ENCODE measurements at places on chromosomes 12 and 14.

GRCh38 chr14:94237983-94238382 is 55.1 kb downstream of the SERPINA10 start:
- no peak for DNase-seq

- DNase-seq = no peak
These were observed 170.9 kb upstream of the RTL1 start for GRCh38 chr14:101074196-101075024.

GRCh38 chr14:88547386-88547780 is 7.4 kb downstream of the PTPN21 start:
- DNase-seq = no peak

DNA sequence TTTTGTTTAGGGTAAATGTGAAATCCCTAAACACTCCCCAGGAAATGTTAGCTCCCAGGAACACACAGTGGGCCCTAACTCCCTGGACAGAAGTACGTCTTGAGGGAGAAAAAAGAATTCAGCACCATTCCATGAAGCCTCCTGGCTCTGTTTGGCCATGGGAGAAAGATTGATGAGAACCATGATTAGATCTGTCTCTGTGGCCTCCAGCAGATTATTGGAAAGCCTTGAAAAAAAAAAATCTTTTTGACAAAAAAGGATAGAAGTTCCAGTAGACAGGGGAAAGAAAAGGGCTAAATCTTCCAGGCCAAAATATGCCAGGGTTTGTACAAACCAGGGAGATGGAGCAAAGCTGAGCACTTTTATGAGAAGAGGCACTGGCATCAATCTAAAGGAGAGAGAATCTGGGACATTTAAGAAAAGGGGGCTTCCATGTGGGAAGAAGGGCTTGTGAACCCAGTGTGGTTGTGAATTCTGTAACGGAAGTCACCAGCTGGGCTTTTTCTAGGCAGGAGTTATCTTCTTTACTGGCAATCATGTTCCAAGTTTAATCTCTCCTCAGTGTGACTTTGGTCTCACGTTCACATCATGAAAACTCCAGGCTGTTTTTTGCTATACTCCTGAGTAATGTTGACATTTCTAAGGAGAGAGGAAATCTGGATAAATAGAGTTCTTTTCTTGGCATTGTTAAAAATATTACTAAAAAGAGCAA is 426.7 kb downstream of the RAD51B start:
- no peak for DNase-seq

DNA sequence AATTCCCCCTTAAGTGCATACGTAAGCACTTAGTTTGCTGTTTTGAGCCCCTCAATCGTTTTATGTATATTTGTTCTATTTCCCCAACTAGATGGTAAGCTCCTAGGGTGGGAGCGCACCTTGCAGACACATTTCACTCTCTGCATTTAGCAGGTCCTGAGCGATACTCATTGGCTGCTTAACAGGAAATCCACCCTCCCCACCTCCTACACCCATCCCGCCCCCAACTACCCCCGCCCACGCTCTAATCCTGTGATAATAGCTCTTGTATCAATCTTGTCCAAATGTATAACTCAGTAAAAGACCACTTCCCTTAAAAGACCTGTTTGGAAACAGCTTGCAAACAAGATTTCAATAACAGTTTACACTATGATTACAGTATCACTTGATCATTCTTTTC is 8.1 kb downstream of the LPAR5 start:
- DNase-seq = peak; percentile 53

- no peak for DNase-seq
These were observed 65.9 kb downstream of the DAAM1 start for GRCh38 chr14:59254146-59254910.

- no peak for DNase-seq
These were observed 94.9 kb upstream of the TTC7B start for GRCh38 chr14:90911121-90911520.

GRCh38 chr12:30880813-30881212 is 45.7 kb upstream of the TSPAN11 start:
- no peak for DNase-seq

DNA sequence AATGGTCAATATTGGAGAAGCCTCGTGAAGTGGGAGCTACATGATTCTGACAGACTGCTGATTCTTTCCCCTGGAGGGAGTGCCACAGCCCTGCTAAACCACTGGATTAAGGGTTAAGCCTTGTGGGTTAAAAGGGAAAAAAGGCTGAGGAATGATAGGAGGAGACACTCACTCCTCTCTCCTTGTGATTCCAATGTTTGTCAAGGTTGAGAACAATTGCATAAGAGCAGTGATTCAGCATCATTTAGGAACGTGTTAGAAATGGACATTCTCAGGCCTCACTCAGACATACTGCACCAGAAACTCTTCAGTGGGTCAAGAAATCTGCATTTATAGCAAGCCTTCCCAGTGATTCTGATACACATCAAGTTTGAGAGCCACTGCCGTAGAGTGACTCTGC is 87.8 kb upstream of the GZMB start:
- DNase-seq = no peak

DNA sequence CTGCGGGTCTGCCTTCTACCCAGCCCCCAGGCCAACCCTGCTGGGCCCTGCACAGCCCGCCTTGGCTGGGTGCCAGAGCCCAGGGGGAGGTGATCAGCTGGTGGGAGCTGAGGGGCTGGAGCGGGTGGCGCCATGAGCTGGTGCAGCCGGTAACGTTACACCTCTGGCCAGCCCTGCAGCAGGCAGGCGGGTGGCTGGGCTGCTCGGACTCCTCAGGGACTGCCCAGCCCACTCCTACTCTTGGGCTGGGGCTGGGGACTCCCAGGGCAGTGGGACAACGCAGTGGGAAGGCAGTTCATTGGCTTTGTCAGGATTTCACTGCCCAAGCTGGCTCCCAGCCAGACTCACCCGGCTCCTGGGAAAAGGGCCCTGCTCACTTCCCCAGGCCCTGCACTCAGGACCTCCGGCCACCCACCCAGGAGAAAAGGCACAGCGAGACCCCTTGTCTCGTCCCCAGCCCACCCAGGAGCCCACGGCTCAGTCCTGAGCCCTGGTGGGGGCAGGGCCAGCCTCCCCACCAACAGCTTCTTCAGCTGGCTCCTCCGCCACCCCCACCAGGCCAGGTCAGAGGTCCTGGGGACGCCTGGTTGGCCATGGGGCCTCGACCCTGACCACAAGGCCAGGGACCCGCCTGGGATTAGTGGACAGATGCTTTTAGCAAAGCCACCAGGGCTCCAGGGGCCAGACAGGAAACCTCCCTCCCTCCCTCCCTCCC is 1.0 kb downstream of the PGF start:
- no peak for DNase-seq

- DNase-seq = no peak
These were observed 52.5 kb downstream of the BEGAIN start for GRCh38 chr14:100534528-100535286.

DNA sequence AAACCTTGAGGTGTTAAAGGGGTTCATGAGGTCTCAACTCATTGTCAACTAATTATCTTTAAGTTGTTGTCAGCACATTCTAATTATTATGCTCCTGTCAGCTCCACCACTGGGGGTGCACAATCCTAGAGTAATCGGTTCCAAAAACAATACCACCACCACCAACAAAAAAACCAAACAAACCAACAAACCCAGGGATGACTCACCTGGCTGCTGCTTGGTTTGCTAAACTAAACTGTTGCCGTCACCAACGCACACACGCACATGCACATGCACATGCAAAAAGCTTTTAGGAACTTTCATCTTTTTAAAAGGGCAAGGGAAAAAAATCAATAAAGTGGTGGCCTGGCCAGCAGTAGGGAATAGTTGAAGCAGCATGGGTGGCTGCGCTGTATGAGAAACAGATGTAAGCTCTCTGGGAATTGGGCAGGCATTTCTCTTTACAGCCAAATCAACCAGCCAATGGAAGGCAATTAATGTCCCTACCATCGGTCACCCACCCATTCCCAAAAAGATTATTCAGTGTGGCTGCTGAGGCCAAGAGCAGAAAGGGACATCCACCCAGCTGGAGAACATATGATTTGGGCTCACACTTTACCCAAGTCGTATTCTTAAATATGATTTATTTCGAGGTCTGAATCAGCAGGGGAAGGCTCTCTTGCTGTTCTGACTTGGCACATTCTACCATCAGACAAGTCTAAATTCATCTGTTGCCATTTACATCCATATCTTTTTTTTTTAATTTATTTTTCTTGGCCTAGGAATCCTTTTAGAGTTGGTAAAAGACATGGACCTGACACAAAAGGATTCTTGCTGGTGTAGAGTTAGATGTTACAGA is 20.0 kb downstream of the TMEM30B start:
- no peak for DNase-seq

- no peak for DNase-seq
These were observed 143.6 kb downstream of the CALM1 start for GRCh38 chr14:90540437-90540836.

DNA sequence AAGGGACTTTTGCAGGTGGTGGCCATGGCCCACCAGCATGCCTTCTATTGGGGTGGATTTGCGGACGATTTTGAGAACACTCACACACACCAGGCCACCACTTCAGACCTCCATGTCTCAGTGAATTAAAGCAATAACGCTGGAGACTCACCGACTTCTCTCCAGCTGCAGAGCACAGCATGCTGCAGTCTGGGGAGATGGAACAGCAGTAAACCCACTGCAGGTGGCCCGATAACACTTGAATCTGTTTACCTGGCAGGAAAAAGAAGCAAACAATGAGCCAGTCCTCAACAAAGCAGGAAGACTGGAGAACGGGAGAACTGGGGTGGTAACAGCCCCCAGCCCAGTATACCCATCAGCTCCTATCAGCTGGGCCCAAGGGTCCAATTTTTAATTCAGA is 21.6 kb downstream of the RFC5 start:
- no peak for DNase-seq

- DNase-seq = no peak
These were observed 113.6 kb downstream of the GALC start for GRCh38 chr14:87879389-87879788.

GRCh38 chr12:68924546-68924945 is 8.4 kb downstream of the CPM start:
- DNase-seq = no peak
